ENCODE measurements at places on chromosomes 11 and 22. TPM values are rescaled to one million over a fixed set of nuclear protein-coding genes. Genes with fewer than 3 reads are reported as not detected.

The LDLRAD3 gene
- 0.91 TPM for total RNA-seq

GRCh38 chr22:20173246-20173645, 22.4 kb upstream of the CCDC188 start:
- no peak for DNase-seq
- H3K4me3 ChIP-seq = no peak overlapping the region
- H3K27ac ChIP-seq = no peak overlapping the region

The OR6T1 gene
- not detected for total RNA-seq

- H3K36me3 ChIP-seq = no peaks in the 10 kb centered on the region
- no peak overlapping the region for H3K27ac ChIP-seq
- no peaks in the 10 kb centered on the region for H3K4me1 ChIP-seq
- H3K4me3 ChIP-seq = no peak overlapping the region
Observed at GRCh38 chr11:32886180-32886579, 6.4 kb upstream of the QSER1 start.

GRCh38 chr11:113373981-113374560, 13.5 kb upstream of the ANKK1 start:
- no peak overlapping the region for H3K27ac ChIP-seq
- no peak for DNase-seq
- no peaks in the 10 kb centered on the region for H3K36me3 ChIP-seq
- peaks cover 3% of the 10 kb centered on the region for H3K4me1 ChIP-seq
- H3K4me3 ChIP-seq = no peak overlapping the region

DNA sequence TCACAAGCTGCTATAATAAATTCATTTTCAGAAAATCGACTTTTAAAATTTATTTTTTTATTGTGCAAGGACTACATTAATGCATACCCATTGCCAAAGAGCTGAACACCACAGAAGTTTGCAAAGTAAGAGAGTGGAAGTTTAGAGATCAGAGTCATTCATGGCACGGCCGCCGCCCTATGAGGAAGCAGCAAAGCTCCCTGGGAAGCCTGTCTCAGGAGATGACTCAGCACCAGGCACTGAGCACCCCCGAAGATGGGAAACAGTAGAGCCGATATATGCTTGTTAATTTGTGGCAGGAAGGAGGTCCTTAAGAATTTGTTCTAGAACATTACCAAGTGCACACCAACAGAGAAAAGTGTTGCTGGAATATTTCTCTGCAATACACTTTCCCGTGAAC, 693.7 kb downstream of the OPCML start:
- no peak overlapping the region for H3K4me3 ChIP-seq
- no peak overlapping the region for H3K27ac ChIP-seq
- H3K27me3 ChIP-seq = no peaks in the 10 kb centered on the region
- no peaks in the 10 kb centered on the region for H3K4me1 ChIP-seq
- no peaks in the 10 kb centered on the region for H3K36me3 ChIP-seq

The PGA5 gene
- total RNA-seq = 0.93 TPM

- DNase-seq = no peak
- peaks cover 66% of the 10 kb centered on the region for H3K4me1 ChIP-seq
- H3K4me3 ChIP-seq = no peak overlapping the region
- H3K27me3 ChIP-seq = no peaks in the 10 kb centered on the region
Observed at GRCh38 chr11:30453705-30454104, 130.8 kb downstream of the ARL14EP start.

DNA sequence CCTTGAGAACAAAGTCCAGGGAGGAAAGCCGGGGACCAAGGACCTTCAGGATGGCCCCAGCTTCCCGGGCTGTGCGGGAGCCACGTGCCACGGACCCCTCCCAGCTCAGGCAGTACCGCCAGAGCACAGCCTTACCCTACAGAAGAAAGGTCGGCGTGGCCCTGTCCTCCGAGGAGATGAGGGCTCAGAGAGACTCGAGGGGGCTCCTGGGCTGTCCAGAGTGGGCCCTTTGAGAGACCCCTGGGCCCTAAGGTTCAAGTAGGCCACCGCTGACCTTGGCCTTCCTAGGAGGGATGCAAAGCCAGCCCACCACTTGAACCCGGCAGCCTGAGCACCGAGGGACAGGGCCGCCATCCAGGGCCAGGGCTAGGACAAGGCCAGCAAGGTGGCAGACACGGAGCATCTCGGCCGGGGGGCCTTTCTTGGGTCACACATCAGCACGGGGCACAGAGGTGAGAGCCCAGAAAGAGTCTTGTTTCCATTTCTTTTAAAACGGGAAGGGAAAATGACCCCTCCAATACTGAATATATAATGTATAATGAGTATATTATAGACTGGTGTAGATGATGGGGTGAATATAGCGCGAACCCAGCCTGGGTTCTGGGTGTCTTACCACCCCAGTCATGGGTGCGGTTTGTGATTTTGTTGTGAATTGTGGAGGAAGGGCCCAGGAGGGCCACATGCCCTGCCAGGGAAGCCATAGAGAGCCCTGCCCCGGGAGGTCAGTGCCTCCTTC, 34.4 kb upstream of the PPARA start:
- no peaks in the 10 kb centered on the region for H3K27me3 ChIP-seq
- H3K4me3 ChIP-seq = no peak overlapping the region
- peak overlapping the region; percentile 63 for H3K27ac ChIP-seq
- DNase-seq = no peak
- H3K4me1 ChIP-seq = peaks cover 39% of the 10 kb centered on the region

DNA sequence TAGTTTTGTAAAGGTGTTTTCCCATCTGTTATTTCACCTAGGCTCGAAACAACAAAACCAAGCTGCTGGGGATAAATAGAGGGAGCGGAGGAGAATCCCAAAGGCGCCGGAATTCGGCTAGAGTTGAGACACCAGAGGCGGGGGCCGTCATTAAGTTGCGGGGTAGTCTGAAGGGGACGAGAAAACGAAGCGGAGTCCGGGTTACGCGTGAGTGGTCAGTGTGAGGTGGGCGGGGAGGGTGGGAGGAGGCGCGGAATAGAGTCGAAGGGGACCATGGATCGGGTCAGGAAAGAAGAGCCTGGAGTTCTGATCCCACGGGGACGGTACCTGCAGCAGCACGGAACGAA, 361 bp downstream of the SRPRA start:
- peaks cover 36% of the 10 kb centered on the region for H3K36me3 ChIP-seq
- H3K4me1 ChIP-seq = peaks cover 22% of the 10 kb centered on the region
- no peaks in the 10 kb centered on the region for H3K27me3 ChIP-seq
- no peak for DNase-seq

GRCh38 chr11:119380827-119381180, 686 bp downstream of the USP2 start:
- H3K36me3 ChIP-seq = no peaks in the 10 kb centered on the region
- H3K27ac ChIP-seq = peak overlapping the region; percentile 80
- no peak for DNase-seq

- H3K27ac ChIP-seq = no peak overlapping the region
- no peak for DNase-seq
- no peaks in the 10 kb centered on the region for H3K4me1 ChIP-seq
Observed at GRCh38 chr11:33847251-33847650, 44.6 kb downstream of the LMO2 start.

GRCh38 chr22:23884140-23884539, 10.0 kb upstream of the MIF start:
- H3K27ac ChIP-seq = no peak overlapping the region
- H3K36me3 ChIP-seq = peaks cover 52% of the 10 kb centered on the region
- no peaks in the 10 kb centered on the region for H3K27me3 ChIP-seq

DNA sequence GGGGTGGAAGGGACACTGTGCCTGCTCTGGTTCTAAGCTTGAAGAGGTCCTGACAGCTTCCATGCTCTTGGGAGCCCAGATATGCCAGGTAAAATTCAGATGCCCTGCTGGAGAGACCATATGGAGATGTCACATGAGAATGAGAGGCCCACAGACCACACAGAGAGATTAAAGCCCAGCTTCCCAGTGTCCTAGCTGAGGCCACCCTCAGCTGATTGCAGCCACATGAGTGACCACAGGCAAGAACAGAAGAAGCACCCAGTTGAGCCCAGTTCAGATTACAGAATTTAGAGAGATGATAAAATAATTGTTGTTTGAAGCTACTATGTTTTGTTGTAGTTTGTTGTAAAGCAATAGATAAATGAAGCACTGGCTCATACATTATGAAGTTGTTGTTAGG, 14.4 kb upstream of the PVALB start:
- no peaks in the 10 kb centered on the region for H3K36me3 ChIP-seq
- no peaks in the 10 kb centered on the region for H3K4me1 ChIP-seq
- no peak overlapping the region for H3K27ac ChIP-seq
- H3K4me3 ChIP-seq = no peak overlapping the region
- H3K27me3 ChIP-seq = peaks cover 9% of the 10 kb centered on the region
- no peak for DNase-seq

DNA sequence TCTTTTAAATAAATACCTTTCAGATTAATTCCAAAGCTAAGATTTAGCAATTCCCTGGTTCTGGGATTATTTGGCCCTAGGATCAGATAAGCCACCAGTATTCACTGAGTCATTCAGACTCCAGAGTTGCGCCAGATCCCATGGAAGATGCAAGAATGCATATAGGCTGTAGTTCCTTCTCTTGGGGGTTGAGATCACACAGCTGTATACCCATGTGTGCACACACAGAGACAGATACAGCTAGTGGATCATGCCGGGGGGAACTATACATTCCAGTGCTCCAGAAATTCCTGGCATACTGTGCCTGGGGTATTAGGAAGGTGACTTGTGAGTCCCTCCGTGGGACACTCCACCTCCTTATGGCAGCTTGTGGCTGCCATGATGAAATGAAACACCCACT, 75.4 kb downstream of the ZBTB16 start:
- H3K27ac ChIP-seq = peak overlapping the region; percentile 54
- H3K36me3 ChIP-seq = no peaks in the 10 kb centered on the region
- H3K4me1 ChIP-seq = peaks cover 100% of the 10 kb centered on the region
- no peak for DNase-seq
- no peaks in the 10 kb centered on the region for H3K27me3 ChIP-seq

DNA sequence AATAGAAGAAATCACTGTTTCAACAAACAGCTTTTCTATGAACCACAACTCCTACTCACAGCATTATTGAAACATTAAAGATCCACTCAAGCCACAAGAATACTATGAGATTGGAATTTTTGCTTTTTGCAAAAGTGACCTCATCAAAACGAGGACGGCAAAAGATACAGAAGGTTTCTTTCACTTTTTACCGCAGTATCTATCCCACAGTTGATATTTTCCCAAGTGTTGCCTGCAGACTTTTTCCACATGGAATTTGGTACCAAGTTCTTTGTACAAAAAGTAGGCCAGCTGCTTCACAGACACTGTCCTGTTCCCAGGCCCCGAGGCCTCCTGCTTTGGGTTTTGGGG, 204.0 kb downstream of the TBC1D22A start:
- H3K27me3 ChIP-seq = no peaks in the 10 kb centered on the region
- no peak overlapping the region for H3K4me3 ChIP-seq
- H3K36me3 ChIP-seq = no peaks in the 10 kb centered on the region

- H3K4me1 ChIP-seq = peaks cover 66% of the 10 kb centered on the region
- no peak overlapping the region for H3K4me3 ChIP-seq
- H3K36me3 ChIP-seq = peaks cover 6% of the 10 kb centered on the region
- H3K27ac ChIP-seq = no peak overlapping the region
Observed at GRCh38 chr22:24178502-24179440, 2.5 kb upstream of the SUSD2 start.

- H3K36me3 ChIP-seq = no peaks in the 10 kb centered on the region
- peak within 1 kb of the TSS; percentile 44 for H3K4me3 ChIP-seq
- peak; percentile 35 for DNase-seq
- H3K4me1 ChIP-seq = peaks cover 30% of the 10 kb centered on the region
Observed at GRCh38 chr11:61752117-61752924, at the start of gene MYRF. TSS of gene MYRF (plus strand) at chr11:61752636. CDS start at chr11:61752745, 109 bp downstream.

DNA sequence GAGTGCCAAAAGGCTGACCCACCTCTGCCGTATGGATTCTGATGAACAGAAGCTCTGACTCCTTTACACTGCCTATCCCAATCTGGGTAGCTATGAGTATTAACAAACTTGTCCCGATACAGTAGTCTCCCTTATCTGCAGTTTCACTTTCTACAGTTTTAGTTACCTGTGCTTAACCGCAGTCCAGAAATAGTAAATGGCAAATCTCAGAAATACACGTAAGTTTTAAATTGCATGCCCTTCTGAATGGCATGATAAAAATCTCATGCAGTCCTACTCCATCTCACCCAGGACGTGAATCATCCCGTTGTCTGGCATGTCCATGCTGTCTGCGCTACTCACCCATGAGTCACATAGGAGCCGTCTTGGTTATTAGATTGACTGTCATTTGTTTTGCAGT, 68.8 kb downstream of the SNX19 start:
- no peak for DNase-seq
- no peaks in the 10 kb centered on the region for H3K4me1 ChIP-seq
- H3K4me3 ChIP-seq = no peak overlapping the region
- H3K27ac ChIP-seq = no peak overlapping the region
- H3K27me3 ChIP-seq = no peaks in the 10 kb centered on the region

DNA sequence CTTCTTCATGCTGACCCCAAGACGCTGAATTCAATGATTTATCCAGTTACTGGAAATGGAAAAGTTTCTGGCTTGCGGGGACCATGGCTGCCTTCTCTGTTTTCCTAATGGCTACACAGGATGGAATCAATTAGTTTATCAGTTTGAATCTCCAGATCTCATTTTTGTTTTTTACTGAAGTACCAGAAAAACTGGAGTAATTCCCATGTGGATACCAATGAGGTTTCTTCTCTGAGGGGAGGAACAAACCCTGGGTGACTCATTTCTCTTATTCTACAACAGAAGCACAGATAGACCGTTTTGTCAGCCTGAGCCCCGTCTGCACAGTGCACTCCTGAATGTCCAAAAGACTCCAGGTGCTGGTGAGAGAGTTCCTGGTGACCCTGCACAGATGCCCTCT, 3.4 kb downstream of the ZNF195 start:
- H3K4me3 ChIP-seq = no peak overlapping the region
- H3K4me1 ChIP-seq = peaks cover 33% of the 10 kb centered on the region

The PANX2 gene
- 0.22 TPM for total RNA-seq

DNA sequence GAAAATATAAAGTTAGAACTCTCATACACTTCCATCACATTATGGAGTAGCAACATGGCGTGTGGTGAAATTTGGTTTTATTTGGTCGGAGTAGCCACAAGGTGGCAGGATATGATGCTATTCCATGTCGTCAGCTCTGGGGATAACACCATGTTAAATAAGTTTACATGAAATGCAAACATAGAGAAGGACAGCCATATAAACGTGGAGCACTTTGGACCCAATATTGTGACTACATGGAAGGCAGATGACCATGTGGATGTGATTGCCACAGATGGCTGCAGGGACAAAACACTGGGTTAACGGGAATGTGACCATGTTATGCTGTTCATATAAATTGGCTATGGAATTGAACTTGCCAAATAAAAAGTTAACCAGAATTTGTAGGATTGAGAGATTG, 21.0 kb downstream of the OR5M11 start:
- no peak overlapping the region for H3K27ac ChIP-seq
- no peaks in the 10 kb centered on the region for H3K36me3 ChIP-seq
- no peak for DNase-seq
- no peak overlapping the region for H3K4me3 ChIP-seq

- H3K4me1 ChIP-seq = peaks cover 6% of the 10 kb centered on the region
- H3K27me3 ChIP-seq = no peaks in the 10 kb centered on the region
- no peak for DNase-seq
- H3K36me3 ChIP-seq = no peaks in the 10 kb centered on the region
- H3K4me3 ChIP-seq = no peak overlapping the region
Observed at GRCh38 chr11:84673753-84674152, 953.4 kb downstream of the DLG2 start.

The MPZL2 gene
- 11.1 TPM for total RNA-seq

The C22orf15 gene
- not detected for total RNA-seq

- no peaks in the 10 kb centered on the region for H3K4me1 ChIP-seq
- peak overlapping the region; percentile 66 for H3K27ac ChIP-seq
- peak; percentile 69 for DNase-seq
Observed at GRCh38 chr22:29855611-29856181, 17.6 kb upstream of the ASCC2 start.

The SLCO2B1 gene
- total RNA-seq = 17.7 TPM

Measured in heart right ventricle (tissue), 16 donors.